ENCODE measurements at places on chromosomes 3 and 15.

DNA sequence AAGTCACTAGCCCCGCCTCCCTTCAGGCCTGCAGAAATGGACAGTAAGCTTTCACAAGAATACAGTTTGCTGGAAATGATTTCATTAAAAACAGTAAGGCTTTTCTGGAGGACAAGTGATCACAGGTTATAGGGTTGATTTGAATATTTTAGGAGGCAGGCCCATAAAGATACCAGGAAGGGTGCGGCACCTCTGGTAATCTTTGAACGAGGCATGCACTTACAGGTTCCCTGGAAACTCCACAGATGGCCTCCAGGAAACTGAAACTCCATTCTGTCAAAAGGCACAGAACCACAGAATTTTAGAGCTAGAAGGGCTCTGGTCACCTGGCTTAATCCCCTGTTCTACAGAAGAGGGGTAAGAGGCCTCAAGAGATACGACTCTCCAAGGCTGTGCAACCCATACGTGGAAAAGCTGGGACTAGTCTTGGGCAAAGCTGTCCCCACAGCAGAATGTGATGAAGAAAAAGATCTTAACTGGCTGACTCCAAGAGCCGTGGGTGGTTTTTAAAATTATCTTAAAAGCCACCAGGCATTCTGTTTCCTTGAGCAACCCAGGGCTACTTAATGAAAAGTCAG, 1.2 kb downstream of the STARD5 start:
- no peak for DNase-seq

GRCh38 chr3:4198491-4198890, 104.7 kb upstream of the SETMAR start:
- DNase-seq: no peak

- DNase-seq: no peak
These were observed 134.9 kb downstream of the GAP43 start for GRCh38 chr3:115758076-115758763.

- peak; percentile 17 for DNase-seq
These were observed 47.9 kb downstream of the YEATS2 start for GRCh38 chr3:183745300-183746098.

DNA sequence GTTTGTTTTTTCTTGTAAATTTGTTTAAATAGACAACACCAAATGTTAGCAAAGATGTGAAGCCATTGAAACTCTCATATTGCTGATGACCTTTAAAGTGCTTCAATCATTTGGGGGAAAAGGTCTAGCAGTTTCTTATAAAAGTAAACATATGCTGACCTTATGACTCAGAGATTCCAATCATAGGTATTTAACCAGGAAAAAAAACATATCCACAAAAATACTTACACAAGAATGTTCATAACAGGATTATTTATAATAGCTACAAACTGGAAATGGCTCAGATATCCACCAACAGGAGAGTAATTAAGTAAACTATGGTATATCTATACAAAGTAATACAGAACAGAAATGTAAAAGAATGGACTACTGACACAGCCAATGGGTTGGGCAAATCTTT, 27.1 kb upstream of the RORA start:
- DNase-seq: no peak

DNA sequence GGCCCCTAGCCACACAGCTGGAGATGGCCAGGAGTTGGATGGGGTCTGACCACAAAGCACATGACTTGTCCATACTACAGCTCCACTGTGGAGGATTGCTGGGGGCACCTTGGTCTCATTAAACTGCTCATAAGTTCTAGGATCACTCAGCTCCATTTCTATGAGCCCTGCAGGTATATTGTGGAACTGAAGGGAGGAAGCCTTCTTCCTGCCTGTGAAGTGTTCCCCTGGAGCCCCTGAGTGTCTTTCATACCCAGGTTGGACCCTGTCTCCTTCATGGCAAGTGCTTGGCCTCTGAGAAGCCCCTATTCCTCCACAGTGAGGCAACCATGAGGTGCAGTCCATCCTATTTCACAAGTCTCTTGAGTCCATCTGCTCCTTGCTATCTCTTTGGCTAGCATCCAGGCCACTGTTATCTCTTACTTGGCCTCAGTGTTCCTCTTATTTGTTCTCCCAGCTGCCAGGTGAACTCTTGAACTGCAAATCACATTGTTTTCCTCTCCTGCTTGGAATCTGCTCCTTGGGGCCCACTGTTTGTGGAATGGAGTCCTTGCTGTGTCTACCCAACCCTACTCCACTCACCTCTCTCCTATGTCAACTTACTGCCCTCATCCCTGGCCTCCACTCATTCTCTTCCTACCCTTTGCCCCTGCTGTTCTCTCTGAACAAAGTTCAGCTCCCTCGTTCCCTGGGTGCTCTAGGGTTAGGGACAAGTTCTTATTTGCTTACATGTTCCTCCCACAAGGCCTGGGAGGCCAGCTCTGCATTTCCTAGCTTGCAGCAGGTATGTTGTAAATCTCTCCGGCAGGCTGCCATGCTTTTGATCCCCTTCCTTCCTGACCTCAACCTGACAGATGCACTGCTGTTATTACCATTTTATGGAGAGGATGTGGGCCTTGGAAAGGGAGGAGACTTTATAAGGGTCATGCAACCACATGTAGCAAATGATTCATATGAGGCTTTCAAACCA, 1.2 kb downstream of the ACOX2 start:
- DNase-seq: no peak

- DNase-seq: no peak
These were observed 22.7 kb downstream of the ATRIP start for GRCh38 chr3:48469046-48469915.
